ENCODE measurements at places on chromosomes 7 and 10.

DNA sequence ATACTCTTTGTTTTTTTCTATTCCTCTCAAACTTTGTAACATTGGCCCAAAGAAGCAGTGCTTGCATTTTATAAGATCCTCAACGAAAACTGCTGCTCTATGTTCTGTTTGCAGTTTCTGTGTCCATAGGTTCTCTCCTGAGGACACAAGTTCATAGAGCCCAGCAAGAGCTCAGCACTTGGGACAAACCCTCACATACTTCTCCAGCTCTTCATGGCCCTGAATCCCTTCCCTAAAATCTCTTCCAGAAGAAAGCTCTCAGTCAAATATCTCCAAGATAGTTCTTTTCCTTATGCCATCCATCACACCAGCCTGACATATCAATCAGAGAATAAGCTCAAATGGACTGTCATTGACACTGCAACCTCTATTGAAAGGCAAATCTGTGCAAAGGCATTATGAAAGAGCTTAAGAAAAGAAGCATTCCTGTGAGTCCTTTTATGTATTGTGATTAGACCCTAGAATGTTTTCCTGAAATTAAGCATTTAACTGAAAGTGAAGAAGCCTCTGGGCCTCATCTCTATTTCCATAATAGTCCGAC is 405.5 kb downstream of the ANKRD7 start:
- no peak for DNase-seq

DNA sequence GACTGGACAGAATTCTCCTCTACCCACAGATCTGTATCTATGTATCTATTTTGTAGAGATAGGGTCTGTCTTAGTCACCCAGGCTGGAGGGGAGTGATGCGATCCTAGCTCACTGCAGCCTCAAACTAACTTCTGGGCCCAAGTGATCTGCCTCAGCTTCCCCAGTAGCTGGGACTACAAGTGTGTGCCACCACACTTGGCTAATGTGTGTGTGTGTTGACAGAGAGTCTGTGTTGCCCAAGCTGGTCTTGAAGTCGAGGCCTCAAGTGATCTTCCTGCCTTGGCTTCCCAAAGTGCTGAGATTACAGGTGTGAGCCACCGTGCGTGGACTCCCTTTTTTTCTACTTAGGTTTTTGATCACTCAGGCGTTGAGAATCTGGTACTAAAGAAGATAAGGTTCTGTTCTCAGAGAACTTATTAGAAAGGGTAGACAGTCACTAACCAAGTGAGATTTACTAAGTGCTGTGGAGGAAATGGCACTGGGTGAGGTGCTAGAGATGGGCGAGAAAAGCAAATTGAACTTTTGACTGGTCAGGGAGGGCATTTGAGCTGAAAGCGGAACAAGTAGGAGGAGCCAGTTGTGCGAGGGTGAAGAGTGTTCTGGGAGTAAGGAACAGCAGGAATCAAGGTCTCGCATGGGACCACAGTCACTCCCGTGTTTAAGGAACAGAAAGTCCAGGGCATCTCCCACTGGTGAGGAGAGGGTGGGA is 18.0 kb downstream of the NDUFB2 start:
- DNase-seq, result no peak

- no peak for DNase-seq
Observed at GRCh38 chr7:95264363-95264891, 59.9 kb downstream of the PON1 start.

GRCh38 chr7:26091933-26092332 is 60.1 kb upstream of the NFE2L3 start:
- DNase-seq, result no peak

DNA sequence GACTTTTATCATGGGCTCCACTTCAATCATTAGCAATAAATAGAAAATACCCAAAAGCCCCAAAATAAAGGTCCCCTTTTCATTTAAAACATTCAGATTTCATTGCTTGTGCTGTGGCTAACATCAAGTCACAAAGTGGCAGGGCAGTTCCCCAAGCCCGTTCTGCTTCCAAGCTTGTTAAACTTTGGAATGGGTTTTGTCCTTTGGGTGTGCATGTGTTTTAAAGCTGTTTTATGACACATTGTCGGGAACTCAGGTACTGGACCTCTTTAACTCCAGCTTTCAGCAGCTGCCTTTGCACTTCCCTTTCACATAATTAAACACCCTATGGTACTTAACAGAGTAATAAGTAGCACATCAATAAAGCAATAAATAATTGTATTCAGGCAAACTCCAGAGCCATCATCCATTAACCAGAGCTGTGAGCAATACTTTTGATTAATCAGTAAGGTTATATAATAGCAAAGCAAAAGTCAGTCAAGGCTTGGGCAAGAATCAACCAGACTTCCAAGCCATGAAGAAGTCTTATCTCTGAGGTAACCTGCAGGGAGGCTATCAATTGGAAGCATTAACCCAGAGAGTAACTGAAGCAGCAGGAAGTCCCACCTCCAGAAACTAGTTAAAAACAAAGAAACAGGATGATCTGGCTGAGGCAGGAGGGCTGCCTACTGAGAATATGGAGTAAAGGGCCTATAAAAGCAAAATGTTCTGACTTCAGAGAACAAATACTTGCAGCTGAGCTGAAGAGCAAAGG is 56.1 kb upstream of the ARID5B start:
- DNase-seq, result no peak

- DNase-seq, result no peak
Observed at GRCh38 chr7:4029941-4030340, 652.2 kb upstream of the FOXK1 start.

GRCh38 chr7:23277359-23277989 is 21.7 kb upstream of the MALSU1 start:
- peak; percentile 58 for DNase-seq

GRCh38 chr7:155533120-155533826 is 13.1 kb downstream of the CNPY1 start:
- no peak for DNase-seq

- DNase-seq, result no peak
Observed at GRCh38 chr7:106257752-106258151, 27.0 kb downstream of the NAMPT start.

GRCh38 chr7:80134115-80134535 is 506 bp upstream of the GNAI1 start:
- no peak for DNase-seq

GRCh38 chr10:121183236-121183635 is 332.1 kb downstream of the WDR11 start:
- DNase-seq, result no peak

DNA sequence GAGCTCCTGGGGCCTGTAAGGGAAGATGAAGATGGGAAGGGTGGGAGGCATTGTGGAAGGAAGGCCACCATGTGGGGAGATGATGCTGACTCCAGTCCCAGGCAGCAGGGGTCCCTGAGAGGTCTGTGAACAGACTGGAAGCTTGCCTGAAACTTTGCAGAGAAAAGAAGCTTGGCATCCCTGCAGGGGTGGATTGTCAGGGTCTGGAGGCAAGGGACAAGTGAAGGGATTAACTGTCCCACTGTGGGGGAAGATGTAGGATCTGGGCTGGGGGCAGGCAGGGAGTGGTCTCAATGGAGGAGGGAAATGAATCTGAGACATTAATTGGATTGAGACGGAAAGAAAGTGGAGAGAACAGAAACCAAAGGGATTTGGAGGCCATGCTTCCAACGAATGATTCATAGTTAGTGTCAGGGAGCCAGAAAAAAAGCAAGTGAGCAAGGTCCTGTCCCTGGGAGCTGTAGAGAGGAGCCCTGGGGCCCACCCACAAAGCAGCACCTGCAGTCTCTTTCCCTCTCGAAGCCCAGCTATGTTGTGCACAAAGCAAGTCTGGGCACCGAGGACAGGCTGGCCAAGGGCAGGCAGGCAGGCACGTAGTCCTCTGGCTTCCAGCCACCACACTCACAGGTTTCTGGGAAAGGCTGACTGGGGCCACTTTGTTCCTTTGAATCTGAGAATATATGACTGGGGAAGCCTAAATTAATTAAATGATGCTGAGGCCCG is 4.7 kb upstream of the SLC18A3 start:
- DNase-seq, result peak; percentile 1

DNA sequence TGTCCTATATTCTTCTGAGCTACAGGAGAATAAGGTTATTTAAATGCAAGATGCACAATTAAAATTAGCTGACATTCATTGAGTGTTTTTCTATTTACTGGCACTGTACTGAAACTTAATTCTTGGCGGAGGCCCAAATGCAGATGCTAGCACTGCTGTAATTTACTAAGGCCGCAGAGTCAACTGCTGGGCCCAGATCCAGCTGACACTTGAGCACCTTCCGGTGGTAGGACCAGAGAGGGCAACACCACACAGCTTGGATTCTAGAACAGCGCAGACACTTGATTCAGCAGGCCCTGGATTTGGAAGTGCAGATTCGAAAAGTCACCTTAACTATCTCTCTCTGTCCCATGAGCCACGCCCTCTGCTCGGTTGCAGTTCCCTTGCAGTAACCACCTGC is 228.6 kb upstream of the TMEM72 start:
- DNase-seq, result no peak

DNA sequence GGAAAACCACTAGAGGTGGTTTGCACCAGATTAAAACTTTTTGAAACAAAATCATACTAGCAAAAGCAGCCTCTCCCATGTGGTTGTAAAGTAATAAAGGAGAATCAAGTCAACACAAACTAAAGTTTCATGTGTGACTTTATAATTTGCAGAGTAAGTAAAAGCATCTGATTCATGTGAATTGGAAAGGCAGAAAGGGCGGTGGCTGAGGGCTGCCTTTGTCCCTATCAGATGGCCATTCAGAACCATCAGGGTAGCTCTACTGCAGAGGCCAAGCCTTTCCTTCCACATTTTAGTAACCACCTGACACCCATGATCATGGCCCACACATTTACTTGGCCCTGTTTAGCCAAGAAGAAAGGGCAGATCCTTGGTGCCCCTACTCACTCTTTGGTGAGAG is 15.7 kb downstream of the WNT16 start:
- no peak for DNase-seq

- DNase-seq, result no peak
Observed at GRCh38 chr7:128915841-128916642, 5.5 kb upstream of the KCP start.

- no peak for DNase-seq
Observed at GRCh38 chr10:1461016-1461415, 276.3 kb downstream of the ADARB2 start.

- DNase-seq, result peak; percentile 24
Observed at GRCh38 chr10:60209874-60210570, 179.7 kb downstream of the ANK3 start.

DNA sequence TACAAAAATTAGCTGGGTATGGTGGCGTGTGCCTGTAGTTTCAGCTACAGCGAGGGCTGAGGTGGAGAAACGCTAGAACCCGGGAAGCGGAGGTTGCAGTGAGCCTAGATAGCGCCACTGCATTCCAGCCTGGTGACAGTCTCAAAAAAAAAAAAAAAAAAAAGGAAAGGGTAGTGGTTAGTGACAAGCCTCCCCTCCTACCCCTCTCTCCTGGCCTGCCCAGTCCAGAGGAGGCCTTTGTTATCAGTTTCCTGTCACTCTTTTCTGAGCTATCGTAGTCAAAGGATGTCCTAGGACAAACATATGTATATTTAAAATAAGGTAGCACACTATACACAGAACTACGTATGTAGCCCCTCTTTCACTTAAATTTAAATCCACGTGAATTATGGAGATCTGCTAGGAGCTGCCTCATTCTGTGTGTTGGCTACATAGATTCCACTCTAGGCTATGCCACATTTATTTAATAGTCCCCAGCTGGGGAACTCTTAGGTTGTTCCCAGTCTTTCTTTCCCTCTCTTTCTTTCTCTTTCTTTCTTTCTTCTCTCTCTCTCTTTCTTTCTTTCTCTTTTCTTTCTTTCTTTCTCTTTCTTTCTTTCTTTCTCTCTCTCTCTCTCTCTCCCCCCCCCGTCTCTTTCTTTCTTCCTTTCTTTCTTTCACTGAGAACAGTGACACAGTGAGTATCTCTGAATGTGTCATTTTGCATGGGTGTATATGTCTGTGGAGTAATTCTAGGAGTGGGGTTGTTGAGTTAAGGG is 3.9 kb downstream of the TSPAN15 start:
- no peak for DNase-seq

DNA sequence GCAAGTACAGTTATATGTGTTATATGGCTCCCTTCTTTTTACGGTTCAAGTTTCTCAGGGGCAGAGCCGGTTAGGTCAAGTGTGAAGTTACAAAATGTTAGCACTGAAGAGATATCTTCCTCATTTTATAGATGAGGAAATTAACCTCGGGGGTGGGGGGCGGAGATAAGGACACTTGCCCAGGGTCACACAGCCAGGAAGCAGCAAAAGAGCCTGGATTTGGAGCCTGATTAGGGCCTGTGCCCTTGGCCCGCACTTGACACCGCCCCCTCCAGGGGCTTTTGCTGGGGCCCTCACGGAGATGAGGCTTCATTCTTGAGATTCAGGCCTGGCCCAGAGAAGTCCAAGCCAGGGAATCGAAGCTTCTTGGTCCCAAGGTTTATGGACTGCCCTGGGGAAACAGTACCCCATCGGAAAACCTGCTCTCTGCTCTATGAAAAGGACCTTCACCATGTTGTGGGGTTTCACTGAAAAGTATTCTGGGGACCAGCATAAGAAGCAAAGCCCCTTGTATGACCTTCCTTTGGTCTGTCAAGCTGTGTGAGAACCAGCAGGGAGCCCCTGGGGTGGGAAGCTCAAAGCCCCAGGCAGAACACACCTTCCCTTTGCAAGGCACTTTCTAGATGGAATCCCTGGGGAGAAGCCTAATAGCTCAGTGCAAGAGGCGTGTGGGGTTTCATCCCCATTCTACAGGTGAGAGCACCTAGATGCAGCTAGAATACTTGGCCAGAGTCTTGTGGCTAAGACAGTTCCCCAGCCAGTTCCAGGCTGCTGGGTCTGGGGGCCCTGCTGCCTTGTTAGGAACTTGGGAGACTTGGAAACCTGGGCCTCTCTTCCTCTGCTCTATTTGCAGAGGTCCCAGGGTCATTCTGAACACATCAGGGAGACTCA is 21.9 kb downstream of the UNC5B start:
- no peak for DNase-seq

DNA sequence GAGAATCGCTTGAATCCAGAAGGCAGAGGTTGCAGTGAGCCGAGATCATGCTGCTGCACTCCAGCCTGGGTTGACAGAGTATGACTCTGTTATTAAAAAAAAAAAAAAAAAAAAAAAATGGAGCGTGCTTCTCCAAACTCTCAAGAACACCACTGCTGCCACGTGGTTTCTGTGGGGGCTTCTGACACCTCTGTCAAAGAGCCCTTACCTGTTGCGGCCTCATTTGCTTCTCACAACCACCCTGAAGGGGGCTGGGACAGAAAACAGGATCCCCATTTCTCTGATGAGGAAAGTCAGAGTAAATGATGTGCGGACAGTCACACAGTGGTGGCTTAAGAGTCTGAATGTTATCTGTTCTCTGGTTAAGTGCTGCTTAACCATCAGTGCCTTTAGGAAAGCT is 95.3 kb downstream of the RNF216 start:
- no peak for DNase-seq

GRCh38 chr7:100190048-100190711 is 12.5 kb downstream of the STAG3 start:
- DNase-seq, result no peak

- no peak for DNase-seq
Observed at GRCh38 chr10:124523901-124524300, 62.3 kb downstream of the LHPP start.

DNA sequence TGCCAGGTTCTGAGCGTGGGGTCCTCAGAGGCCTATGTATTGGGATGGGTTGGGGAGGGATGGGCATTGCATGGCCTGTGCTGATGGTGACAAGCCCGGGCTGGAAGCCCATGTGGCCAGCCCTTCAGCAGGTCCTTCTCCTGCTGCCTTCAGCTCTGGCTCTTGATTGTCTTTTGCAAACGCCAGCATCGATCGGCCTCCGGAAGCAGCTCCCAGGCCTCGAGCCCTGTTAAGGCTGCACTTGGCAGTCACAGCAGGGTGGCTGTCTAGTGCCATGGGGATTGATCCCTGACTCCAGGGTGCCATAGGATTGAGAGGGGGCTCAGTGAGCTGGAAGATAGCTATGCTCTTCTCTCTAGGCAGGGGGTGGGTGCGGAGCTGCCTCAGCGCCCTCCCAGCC is 51.4 kb downstream of the CDH23 start:
- DNase-seq, result no peak
